ENCODE measurements at places on chromosomes 11 and 22. TPM values are rescaled to one million over a fixed set of nuclear protein-coding genes. Genes with fewer than 3 reads are reported as not detected.

The WNT11 gene
- total RNA-seq, result 1.4 TPM

The SLC22A6 gene
- total RNA-seq, result not detected

The PACSIN2 gene
- total RNA-seq, result 47.0 TPM

The SMC1B gene
- total RNA-seq, result not detected

The PGA4 gene
- total RNA-seq, result not detected

The LMNTD2 gene
- total RNA-seq, result 0.54 TPM

The GGTLC2 gene
- total RNA-seq, result not detected

The CASP5 gene
- total RNA-seq, result not detected

The GALR3 gene
- total RNA-seq, result not detected

The LIN7C gene
- total RNA-seq, result 45.3 TPM

The OR52H1 gene
- not detected for total RNA-seq

The DEUP1 gene
- total RNA-seq, result not detected

The TMPRSS6 gene
- total RNA-seq, result not detected

The MICAL3 gene
- 26.2 TPM for total RNA-seq
